ENCODE measurements at places on chromosomes 7 and 10.

DNA sequence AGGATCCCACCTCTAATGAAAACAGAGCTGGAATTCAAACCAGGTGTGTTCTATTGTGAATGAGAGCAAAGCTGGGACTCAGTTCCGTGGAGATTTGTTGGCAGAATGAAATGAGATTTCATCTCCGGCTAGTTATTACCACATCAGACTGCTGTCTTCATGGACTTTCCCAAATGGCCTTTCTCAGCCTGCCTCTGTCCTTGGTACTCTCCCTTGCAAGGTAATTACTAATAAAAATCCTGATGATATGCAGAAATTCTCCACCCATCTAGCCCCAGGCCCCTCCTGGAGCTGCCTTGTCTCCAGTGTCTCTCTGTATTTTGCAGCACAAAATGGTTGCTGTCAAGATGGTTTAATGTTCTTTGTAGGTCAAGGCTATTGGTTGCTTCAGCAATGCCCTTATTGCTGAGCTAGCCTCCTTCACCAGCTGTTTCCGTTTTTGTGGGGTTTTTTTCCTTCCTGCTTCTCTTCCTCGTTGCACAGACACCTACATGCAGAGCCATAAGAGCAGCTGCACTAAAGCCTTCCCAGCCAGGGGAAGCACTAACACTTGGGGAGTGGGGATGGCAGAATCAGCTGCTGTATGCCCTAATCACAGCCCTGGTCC, 185.0 kb upstream of the GHITM start:
- no peak for DNase-seq

GRCh38 chr7:117319181-117319580, 3.7 kb downstream of the WNT2 start:
- DNase-seq, result no peak

GRCh38 chr7:134016223-134016941, 110.8 kb upstream of the LRGUK start:
- peak; percentile 66 for DNase-seq

DNA sequence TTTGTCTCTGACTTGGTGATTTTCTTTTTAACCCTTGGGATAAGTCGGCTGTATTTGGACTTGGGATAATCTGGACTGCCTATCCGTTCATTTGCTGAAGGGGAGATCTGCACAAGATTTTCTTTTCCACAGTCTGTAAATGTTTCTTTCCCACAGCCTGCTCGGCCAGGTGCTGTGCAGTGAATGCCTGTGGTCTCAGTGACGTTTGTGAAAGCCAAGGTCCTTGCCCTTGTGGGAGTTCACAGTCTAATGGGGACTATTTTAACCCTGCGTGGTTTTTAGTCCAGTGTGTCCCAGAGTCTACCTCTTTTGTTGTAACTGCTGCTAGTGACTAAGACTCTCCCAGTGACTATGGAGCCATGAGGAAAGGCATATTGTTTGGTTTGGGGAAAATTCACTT, 8.9 kb downstream of the PNLIP start:
- DNase-seq, result no peak

GRCh38 chr10:91287912-91288311, 67.4 kb downstream of the PCGF5 start:
- no peak for DNase-seq

DNA sequence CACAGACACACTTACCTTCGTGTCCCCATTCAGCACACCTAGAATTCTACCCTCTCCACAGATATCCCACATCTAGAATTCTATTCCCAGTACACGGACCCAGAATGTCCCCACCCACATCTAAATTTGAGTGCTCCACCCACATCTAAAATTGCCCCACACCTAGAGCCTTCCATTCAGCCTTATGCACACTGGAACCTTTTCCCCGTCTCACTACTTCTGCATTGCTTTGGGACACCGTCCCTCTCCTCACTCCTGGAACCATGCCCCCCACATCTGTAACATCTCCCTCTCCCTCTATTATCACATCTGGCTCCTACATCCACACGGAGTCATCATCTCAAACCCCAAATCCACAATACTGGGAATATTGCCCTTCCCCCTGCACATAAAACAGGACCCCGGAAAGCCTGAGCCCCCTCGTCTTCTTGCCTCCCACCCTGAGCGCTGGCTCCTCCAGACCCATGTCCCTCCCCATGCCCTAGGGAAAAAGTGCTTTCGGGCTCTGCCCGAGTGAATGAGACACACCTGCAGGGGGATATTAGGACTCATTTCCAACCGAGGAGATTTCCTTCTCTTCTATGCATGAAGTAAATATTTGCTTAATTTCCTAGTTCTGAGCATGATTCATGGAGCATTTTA, 125.8 kb upstream of the UNC5B start:
- DNase-seq, result no peak

DNA sequence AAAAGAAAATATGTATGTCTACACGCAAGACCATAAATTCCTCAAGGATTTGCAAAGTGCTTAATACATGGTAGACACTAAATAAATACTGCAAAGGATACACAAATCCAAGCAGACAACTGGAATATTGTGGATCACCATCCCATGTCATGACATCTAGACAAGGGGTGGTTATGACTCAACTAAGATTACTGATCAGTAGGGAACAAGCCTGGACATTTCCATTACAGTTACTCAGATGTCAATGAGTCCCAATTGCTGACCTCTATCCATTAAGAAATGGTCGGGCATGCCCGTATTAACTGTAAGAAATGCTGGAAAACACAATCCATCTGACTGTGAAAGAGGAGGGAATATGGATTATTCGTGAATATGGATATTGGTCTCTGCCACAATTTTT, 27.6 kb upstream of the RUFY2 start:
- no peak for DNase-seq

DNA sequence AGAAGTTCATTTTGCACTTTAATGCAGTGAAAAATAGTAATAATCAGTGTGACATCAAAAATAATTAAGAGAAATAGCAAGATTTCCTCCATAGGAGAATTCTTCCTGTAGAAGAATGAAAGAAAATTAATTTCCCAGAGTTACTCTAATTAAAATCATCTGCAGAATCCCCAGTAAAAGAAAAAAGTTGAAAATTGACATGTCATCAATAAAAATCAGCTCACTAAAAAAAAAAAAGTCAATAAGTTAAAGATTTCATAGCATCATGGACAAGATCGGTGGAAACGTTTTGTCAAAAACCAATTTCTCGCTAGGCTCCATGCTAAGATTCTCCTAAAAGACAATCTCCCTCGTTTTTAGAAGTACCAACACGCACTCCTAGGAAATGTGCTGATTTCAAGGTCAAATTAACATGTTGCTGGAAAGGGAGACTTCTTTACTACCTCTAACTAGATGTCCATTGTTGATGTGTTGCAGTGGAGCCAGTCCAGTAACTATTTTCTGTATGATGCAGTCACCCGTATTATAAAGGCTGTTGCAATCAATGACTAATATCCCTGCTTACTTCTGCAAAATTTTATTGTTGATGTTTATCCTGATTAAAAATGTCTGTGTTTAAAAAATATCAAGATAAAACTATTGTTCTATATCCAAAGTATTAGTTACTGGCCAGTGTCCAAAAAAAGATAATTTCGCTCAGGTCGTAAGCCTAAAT, 591.9 kb upstream of the MGMT start:
- DNase-seq, result no peak

DNA sequence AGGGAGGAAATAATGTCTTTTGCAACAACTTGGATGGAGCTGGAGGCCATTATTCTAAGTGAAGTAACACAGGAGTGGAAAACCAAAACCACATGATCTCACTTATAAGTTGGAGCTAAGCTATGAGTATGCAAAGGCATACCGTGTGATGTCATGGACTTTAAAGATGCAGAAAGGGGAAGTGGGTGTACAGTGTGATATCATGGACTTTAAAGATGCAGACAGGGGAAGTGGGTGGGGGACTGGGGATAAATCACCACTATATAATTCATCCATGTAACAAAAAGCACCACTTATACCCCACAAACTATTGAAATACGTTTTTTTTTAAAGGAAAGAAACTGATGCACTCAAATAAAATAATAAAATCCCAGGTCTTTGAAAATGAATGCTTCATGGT, 29.5 kb downstream of the LYZL2 start:
- no peak for DNase-seq

DNA sequence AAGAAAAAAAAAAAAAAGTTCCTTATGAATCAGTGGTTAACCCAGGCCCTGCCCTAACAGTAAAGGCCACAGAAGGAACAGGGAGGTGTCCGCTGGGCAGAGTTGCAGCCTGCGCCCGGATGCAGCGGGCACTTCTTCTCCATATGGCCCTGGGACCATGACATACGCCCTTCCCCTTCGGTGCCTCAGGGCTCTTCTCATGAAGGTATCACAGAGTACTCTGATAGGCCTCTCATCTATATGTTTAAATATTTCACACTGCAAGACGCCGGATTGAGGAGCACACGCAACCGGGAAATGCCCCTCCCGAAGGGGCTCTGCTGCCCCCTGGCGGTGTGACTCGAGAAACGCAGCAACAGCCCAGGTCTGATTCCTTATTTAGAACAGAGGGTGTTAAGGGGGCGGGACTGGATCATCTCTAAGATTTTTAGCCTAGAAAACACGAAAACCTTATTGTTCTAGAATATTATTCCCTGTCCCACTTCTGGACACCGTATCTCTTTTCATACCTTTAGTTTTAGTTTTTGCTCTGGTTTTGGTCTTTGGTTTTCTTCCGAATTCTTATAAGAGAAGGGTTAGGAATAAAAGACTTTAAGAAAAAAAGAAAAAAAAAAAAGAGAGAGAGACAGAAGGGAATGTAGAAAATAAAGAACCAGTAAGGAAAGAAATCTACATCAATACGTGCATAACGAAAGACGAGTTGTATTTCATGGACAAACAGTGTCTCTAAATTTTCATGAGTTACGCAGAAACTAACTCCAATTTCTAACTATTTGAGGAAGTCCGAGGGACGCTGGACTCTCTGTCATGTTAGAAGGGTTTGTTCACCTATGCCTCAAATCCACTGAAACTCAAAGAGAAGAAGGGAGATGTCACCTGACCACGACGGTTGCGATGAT, 12.0 kb downstream of the DAGLB start:
- DNase-seq, result peak; percentile 44

GRCh38 chr7:113217314-113217713, 99.0 kb upstream of the SMIM30 start:
- no peak for DNase-seq

- DNase-seq, result no peak
Measured at GRCh38 chr7:79822620-79823240, 311.9 kb upstream of the GNAI1 start.

- DNase-seq, result no peak
Measured at GRCh38 chr7:131488361-131488760, 68.1 kb downstream of the PODXL start.

- no peak for DNase-seq
Measured at GRCh38 chr10:23630376-23630775, 191.5 kb downstream of the OTUD1 start.

DNA sequence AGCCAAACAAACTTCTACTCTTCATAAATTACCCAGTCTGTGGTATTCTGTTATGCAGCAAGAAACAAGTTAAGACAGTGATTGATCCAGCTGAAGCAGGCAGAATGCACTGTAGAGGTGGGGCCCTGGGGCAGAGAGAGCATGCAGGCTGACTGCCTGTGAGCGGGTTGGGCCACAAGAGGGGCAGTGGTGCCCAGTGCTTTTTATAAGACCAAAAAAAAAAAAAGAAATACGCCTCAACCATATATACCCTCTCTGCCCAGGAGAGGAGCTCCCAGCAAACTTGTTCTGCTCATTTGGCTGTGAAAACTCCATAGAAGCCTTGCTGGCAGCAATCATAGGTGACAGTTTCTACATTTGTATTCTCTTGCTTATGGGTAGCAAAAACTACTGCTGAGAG, 104.7 kb downstream of the SORBS1 start:
- no peak for DNase-seq

DNA sequence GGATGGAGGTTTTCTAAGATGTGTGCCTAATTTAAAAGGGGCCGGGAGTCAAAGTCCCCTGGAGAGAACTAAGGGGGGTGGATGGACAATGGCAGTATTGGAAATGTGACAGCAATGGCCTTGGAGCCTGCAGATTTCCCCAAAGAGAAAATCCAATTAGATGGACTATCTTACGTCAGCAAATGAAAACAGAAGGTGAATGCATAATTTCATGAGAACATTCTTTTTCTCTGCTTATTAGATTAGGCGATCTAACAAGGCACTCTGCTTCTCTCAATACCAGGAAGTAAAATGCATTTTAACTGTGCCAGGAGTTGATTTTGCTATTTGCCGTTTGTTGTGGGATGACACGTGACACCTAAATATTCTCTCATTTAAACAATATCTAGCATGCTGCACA, 226.6 kb downstream of the ADAM12 start:
- DNase-seq, result no peak

DNA sequence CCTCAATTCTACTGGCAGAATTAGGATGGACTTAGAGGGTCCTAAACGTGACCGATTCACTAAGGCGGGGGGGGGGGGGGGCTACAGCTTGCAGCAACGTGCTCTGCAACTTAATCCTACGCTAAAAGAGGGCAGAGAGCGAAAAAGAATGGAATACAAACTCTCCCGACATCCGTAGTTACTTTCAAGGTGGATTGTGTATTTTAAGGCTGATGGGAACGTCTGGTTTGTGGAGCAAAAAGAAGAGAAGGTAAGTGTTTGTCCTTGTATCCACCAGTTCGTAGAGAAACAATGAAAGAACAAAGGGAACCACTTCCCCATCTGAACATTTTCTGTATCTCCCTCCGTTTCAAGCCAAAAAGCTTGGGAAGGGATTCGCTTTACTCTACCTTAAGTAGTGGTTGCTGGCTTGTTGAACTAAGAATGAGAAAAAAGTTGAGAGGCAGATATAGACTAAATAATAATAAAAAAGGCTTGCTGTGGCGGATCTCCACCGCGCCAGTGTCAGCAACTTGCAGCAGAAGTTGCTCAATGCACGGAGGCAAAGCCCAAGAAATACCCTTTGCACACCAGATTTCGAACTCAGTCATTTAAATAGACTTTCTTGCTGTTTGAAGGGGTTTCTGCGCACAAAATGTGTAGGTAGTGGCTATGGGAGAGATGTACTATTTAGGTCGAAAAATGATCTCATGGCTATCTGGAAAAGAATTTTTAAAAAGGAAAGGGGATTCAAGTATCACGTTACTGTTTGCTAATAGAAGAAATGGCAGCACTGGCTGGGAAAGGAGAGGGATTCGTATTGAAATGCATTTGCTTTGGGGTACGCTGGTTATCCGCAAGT, 736 bp downstream of the SKIDA1 start:
- no peak for DNase-seq

DNA sequence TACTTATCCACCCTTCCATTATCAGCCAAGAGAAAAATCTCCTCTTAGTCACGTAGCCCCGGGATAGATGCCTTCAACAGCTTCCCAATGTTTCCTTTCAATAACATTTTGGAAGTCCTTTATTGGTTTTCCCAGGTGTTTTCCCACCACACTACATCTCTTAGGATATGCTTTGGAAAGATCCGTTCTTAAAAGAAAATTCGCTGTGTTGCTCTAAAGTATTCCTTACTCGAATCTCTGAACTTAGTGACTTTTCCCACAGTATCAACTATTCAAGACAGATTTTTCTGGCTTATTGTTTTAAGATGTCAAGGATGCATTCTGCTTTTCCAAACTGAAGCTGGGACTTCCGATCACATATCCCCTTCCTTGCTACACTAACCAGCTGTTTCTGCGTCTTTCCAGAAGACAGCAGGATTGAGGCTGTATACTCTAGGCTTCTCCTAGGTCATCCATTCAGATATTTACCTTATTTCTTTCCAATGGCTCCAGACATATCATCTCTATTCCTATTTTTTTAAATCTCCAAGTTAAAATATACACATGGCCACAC, 36.5 kb upstream of the SVIL start:
- DNase-seq, result no peak

GRCh38 chr7:70529914-70530585, 601.9 kb upstream of the GALNT17 start:
- DNase-seq, result no peak

Measured in DMS79 (cell line).